Stimulated activated CD4-positive, alpha-beta T cell treated with anti-CD3 and anti-CD28 coated beads, Interleukin-12 subunit alpha, Interleukin-12 subunit beta, amount 100 ng/mL, for 24 hours (primary cell): ENCODE measurements at places on chromosomes 4 and X.

- DNase-seq: no peak
These were observed 2.3 kb upstream of the CYTL1 start for GRCh38 chr4:5021546-5021945.

- no peak for DNase-seq
These were observed 61.4 kb upstream of the ZCCHC13 start for GRCh38 chrX:74242484-74243138.

- DNase-seq: no peak
These were observed 1.2 kb downstream of the HMGB3 start for GRCh38 chrX:150984169-150984824.

DNA sequence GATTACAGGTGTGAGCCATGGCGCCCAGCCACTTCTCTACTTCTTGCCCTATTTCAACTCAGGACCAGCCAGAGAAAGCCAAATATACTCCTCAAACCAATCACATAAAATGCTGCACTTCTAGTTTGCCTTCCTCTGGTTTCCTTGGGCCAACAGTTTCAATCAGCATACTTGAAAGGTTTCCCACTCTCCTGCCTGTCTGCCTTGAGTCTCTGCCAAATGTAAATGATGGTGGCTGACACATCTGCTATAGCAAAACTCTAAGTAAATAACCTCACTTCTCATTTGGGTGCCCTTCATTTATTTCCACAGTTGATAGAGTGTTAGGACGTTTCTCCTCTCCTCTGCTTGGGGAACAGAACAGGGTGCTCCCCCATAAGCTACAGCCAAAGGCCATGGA, 36.4 kb upstream of the PPA2 start:
- DNase-seq: no peak
